ENCODE measurements at places on chromosomes 1 and 21.
A peak's percentile ranks its signal among the peaks of the same experiment; 100 is the strongest.

DNA sequence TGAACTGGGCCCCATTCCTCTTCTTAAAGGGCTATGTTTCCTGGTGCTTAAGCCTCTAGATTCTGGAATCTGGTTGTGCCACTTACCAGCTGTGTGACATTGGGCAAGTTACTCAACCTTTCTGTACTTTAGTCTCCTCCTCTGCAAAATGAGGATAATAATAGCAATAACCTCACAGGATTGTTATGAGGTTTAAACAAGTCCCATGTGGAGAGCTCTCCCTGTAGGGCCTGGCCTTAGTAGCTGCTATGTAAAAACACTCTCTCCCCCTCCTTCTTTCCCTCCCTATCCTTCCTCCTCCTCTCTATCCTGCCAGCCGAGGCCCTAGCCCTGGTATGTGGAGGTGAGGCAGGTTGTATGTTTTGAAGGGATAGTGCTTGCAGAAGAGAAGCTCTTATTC, 8.2 kb upstream of the PEAR1 start:
- no peak for DNase-seq

DNA sequence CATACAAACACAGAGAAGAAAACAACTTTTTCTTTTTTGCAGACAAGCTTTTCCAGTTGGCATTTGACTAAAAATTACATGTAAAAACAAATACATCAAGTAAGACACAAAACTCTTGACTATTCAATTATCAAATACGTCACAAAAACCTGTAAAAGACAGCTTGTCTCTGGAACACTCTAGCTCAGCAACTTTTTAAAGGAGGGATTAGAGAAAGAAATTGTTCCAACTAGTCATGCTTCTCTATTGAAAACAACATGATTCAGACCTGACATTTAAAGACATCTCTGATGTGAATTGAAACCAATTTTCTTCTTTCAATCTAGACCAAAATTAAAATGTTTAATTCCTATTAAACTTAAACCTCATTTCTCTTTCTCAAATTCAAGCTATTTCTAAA, 30.3 kb downstream of the SMYD3 start:
- no peak for DNase-seq

DNA sequence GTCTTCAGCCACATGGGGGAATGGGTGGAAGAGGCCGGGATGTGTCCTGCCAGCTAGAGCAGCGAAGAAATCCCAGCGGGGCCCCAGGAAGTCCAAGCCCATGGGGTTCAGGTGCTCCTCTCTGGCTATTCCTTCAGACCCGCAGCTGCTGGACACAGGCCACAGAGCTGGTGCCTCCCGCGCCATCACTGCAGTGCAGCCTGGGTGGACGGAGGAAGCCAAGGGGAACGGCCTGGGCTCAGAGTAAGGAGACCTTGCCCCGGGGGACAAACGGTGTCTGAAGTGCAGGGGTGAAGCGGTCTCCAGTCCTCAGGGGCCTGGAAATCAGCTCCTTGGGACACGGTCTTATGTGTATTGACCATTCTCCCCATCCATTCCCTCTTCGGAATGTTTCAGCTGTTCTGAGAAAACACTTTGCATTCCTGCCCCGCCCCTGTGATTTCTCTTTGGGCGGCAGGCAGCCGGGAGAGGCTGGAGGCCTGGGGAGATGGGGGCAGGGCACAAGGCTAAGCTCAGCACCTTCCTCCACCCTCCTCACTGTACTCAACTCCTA, 18.4 kb downstream of the MTHFR start:
- no peak for DNase-seq

GRCh38 chr1:12617901-12618660, at the start of gene DHRS3:
Gene DHRS3 (minus strand): TSS chr1:12618210. CDS start chr1:12617348, 862 bp downstream.
- DNase-seq: peak; percentile 80

DNA sequence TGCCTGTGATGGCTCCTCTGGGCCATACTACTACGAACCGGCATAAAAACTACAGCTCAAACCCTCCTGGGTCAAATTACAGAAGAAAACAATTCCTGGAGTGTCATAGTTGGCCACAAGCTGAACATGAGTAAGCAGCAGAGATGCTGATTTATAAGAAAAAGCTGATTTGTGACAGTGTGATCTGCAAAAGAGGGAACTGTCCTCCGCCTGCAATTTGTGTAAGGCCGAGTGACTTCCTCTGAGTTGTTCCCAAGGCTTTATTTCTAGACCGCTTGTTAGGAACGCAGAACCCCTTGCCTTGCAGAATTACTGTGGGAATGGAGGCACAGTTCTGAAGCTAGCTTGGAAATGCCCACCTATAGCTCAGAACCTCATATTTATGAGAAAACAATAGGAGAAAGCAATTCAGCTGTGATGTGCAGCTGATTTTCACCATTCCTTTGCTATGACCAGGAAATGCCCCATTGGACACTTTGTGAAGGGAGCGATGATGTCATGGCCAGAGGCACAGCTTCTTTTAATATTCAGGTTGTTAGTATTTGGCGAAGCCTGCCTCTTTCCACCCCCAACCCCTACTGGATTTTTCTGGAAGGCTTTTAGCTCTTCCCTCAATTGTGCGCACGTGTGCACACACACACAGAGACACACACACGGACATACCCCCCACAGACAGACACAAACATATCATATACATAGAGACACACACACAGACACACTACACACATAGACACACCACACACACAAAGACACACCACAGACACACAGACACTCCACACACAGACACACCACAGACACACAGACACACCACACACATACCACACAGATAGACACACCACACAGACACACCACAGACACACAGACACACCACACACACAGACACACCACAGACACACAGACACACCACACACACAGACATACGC, 47.6 kb downstream of the IER5 start:
- no peak for DNase-seq
